ENCODE measurements at places on chromosomes 12 and 14.

- no peak for DNase-seq
Observed at GRCh38 chr14:93269341-93270068, 62.4 kb downstream of the UBR7 start.

GRCh38 chr14:60657456-60658210 lies 8.4 kb upstream of the SIX1 start:
- no peak for DNase-seq

DNA sequence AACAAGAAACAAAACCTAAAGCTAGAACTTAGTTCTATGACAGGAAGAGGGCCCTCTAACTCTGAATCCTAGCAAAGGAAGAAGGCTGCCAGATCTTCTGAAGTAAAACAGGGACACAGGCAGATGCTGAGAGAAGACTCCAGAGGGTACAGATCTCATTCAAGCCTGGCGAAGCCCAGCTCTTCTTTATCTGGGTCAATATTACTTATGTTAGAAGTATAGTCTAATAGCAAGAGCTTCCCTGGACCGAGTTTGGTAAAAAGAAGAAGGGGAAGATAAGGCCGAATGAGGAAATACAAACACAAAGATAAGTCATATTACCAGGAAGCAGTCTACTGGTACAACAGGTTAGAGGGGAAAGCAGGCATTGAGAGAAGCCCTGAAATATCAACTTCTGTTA lies 79.9 kb upstream of the CCDC91 start:
- DNase-seq: no peak

DNA sequence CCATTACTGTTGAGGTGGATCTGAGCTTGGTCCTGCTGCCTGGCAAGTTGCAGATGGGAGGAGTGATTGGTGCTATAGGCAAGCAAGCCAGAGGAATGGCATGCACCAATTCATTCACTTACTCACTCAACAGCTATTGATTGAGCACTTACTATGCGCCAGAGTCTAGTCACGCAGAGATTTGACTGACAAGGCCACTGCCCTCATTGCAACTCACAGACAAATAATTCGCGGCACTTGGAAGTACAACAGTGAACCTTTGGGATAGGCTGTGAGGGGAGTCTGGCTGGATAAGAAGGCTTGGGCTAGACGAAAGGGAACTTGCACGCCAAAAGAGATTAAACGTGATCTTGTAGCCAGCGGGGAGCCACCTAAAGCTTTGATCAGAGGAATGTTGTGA lies 96.2 kb downstream of the NEDD1 start:
- DNase-seq: no peak

GRCh38 chr12:75877763-75878621 lies 153.6 kb downstream of the PHLDA1 start:
- no peak for DNase-seq

GRCh38 chr12:66129934-66130266 lies 650 bp downstream of the LLPH start:
- no peak for DNase-seq

GRCh38 chr14:29789475-29789874 lies 138.2 kb downstream of the PRKD1 start:
- no peak for DNase-seq

- DNase-seq: no peak
Observed at GRCh38 chr12:69655616-69656340, 43.3 kb downstream of the BEST3 start.

DNA sequence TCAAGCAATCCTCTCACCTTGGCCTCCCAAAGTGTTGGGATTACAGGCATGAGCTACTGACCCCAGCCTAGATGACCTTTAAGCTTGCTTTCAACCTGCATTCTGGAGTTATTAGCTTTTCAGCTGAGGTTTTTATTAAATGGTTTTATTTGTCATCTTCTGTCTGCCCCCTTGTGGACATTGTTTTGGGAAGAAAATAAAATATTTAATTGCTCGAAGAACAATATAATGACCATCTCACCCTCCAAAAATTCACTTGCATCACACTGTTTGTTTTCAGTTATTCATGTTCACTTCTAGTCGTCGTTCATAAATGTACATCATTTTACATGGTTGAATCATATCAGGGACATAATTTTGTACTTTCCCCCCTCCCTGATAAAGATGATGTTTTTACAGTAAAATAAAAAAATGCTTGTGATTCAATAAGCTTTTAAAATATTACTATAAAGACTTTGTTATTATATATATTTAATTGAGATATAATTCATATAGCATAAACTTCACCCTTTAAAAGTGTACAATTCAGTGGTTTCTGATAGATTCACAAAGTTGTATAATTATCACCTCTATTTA lies 10.1 kb upstream of the SPATS2 start:
- DNase-seq: peak; percentile 30

DNA sequence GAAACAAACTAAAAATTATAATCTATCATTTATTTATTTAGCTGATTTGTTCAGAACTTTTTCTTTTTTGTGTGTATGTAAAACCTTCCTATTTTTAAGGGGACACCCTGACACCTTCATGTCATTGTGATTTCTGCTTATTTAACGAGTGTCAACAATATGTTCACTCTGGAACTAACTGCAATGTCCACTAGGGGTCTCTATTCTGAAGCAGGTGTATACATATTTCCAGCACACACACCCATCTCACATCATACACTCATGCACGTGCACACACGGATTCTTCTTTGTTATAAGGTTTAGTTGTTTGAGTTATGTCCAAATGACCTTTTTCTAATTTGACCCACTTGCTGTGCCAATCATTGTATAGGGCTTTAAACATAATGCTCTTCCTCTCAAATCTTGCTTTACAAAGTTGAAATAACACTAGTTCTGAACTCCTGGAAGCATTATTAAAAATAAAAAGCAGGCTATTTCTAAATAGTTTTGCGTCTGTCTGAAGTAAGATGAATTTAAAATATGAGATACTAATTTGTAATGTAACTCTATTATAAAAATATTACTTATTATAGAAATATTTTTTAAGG lies 15.5 kb downstream of the E2F7 start:
- DNase-seq: peak; percentile 70

GRCh38 chr14:24943024-24943423 lies 106.9 kb downstream of the STXBP6 start:
- no peak for DNase-seq

GRCh38 chr12:68416826-68417225 lies 84.7 kb upstream of the MDM1 start:
- no peak for DNase-seq

DNA sequence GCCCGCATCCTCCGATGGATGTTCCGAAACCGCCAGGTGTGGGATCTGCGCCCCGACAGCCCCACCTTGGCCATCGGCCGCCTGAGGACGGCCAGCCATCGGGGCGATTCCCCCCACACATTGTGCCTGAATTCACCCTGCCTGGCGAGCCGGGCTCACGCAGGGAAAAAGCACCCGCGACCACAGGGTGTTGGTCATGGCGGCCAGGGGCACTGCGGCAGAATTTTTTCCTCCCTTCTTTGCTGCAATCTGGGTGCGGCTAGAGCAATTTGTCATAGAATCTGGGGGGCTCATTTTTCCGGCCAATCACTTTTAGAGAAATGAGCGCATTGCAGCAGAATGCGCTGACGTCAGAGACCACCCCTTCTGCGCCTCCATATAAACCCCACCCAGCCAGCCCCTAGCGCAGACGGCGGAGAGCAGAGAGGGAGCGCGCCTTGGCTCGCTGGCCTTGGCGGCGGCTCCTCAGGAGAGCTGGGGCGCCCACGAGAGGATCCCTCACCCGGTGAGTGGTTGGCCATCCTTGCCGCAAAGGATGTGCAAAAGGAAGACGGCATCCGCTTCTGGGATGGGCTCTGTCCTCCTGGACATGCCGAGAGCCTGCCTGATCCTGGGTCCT lies at the start of gene MEG3:
Gene MEG3, plus strand, starts transcription at position 406 of the 619 bp plus-strand sequence.
- DNase-seq: no peak

GRCh38 chr14:24243336-24243836 lies 963 bp upstream of the TINF2 start:
- no peak for DNase-seq

- no peak for DNase-seq
Observed at GRCh38 chr12:22656831-22657230, 31.9 kb downstream of the ETNK1 start.

DNA sequence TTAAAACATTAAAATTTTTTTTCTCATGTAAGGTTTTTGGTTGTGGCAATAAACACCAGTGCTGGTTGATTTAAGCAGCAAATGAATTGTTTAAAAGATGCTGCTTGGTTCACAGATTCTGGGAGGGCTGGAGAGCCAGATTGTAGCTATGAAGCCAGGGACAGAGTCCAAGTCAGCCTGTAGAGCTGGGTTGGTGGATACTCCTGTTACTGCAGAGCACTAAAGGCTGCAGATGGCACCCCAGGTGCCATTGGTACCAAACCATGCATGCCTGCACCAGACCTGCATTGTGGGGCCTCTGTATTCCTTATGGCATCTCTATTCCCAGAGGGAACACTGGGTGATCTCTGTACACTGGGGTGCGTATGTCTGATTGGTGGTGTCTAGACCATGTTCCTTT lies 113.3 kb downstream of the SNAPC1 start:
- DNase-seq: no peak

DNA sequence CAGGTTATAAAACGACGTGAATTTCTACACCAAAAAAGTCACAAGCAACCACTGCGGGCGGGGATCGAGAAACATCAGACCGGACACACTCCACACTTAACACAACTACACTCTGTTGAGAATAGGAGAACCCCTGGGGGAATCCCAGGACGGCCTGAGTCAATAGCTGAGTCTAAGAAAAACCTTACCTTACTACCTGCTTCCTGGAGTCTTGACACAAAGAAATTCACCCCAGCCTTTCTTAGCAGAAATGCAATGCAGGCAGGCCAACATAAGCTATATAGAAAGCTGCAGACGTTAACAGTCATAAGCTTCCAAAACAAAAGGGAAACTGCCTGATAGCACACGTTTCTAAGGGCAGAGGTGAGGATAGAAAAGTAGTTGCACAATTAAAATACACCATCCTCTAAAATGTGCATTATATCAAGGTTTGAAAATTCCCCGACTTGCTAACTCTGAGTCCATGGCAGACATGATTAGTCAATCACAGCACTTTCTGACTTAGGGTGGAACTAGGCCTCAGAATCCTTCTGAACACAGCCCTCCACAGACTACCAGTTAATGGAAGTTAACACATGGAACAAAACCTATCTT lies 68.0 kb downstream of the CCDC88C start:
- DNase-seq: peak; percentile 92

DNA sequence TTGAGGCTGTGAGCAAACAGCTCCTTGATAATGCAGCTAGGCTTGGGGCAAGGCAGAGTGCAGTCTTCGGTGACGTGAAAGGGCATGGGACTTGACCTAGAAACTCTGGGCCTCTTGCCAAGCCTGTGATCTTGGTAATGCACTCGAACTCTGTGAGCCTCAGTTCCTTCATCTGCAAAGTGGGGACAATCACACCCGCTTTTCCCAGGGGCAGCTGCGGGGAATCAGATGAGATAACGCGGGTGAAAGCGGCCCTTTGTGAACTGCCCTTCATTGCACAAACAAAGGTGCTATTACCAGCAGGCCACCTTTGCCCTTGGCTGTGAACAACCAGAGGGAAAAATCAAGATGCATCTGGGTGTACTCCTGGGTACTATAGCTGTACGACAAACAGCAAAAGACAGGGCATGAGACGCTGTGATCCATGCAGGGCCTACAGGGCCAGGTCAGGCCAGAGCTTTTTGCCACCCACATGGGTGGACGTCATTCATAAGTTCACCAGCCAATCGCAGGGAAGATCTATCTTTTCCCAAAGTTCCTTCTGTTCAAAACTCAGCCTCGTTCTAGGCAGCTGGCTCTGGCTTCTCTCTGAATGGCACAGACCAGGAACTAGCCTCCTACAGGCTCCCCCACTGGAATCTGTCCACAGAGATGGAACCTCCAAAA lies 3.2 kb downstream of the MSI1 start:
- DNase-seq: no peak

GRCh38 chr12:95742586-95742985 lies 48.0 kb downstream of the NTN4 start:
- no peak for DNase-seq

- DNase-seq: no peak
Observed at GRCh38 chr14:30159374-30159773, 231.7 kb upstream of the PRKD1 start.

DNA sequence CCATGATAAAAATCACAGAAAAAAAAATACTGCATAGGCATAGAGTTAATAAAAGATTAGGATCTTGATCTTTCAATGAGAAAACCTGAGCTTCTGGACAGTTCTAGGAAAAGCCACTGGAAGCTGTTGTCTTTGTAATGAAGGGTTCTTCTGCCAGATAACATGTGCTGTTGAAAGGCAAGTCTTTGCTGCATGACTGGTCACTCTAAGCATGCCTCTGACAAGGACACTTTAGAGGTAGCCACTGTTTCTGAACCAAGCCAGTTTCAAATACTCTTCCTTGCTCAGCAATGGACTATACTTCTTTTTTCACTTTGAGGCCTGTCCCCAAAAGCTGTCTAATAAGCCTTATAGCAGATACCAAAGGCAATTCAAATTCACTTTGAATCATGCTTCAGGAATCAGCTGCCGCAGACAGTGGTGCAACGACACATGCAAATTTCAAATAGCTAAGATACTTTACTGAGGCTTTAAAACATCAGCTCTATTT lies 70.2 kb downstream of the BTG1 start:
- no peak for DNase-seq

DNA sequence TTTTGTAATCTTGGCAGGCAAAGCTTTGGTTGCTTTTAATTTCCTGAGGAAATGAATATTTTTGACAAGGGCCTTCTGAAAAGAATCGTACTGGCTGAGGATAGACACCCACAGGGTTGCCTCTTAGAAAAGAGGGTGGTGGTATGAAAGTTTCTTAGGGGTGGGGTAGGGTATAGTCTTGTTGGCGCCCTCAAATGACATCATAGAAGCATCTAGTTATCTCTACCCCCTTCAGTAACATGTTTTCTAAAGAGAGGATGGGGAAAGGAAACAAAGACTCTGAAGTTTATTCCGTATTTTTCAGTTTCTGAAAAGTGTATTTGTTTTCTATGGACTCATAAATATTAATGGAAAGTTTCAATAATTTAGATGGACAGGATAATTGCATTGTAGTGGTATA lies 13.7 kb downstream of the PRKCH start:
- DNase-seq: peak; percentile 55

GRCh38 chr12:94710933-94711332 lies 60.6 kb upstream of the TMCC3 start:
- DNase-seq: no peak

DNA sequence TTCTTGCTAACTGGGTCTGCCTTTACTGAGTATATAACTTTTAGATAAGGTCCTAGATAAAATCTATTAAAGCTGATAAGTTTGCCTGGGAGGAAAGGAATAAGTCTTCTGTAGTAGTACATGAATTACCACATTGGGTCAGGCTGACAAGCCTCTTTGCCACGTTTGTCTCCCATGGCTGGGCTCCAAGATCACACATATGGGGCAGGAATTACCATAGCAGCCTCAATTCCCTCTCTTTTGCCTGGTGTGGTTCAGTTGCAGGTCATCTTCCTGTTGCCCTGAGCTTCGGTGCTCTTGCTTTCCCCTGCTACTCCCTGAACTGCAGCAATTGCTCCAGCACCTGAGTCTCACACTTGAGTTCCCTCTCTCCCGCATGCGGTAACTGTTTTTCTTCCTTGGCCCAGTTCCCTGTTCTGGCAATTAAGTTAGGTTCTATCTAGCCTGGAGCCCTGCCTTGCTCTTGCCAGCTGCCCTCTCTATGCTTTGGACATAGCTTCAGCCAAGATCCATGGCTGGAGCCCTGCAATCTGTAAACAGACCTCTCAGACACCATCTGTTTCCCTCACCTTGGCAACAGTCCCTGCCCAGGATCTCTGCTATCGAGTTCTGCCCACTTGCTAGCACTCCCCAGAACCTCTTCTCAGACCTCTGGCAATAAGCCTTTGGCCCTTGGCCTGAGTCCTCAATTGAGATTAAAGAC lies 5.8 kb upstream of the GLT8D2 start:
- no peak for DNase-seq

Data from CD4-positive, alpha-beta T cell treated with Interleukin-2 at 100 ng/mL for 4 hours (primary cell).